ENCODE measurements at places on chromosomes 5 and 9.

GRCh38 chr5:55551358-55551757 lies 16.6 kb upstream of the PLPP1 start:
- DNase-seq = no peak

DNA sequence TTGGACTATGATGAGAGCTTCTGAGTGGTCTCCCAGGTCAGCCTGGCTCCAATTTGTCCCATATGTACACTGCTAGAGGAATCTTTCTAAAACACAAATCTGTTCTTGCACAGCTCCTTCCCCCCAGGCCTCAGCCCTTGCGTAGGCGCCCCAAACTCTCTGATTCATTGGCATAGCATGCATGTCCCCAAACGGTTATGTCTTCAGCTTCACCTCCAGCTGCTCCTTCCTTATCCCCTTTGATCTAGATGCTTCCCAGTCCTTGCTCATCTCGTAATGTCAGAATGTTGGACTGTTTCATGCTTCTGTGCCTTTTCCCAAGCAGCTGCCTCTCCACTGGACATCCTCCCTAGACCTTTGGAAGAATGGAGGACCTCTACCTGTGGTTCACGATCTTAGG lies 60.1 kb upstream of the BASP1 start:
- no peak for DNase-seq

- DNase-seq = peak; percentile 86
These were observed 21.3 kb upstream of the NDST1 start for GRCh38 chr5:150486402-150487198.

GRCh38 chr9:81653240-81653639 lies 36.1 kb downstream of the TLE1 start:
- no peak for DNase-seq

GRCh38 chr9:131781069-131781468 lies 41.2 kb upstream of the RAPGEF1 start:
- no peak for DNase-seq

GRCh38 chr9:84230355-84231145 lies 110.0 kb downstream of the SLC28A3 start:
- DNase-seq = peak; percentile 63

DNA sequence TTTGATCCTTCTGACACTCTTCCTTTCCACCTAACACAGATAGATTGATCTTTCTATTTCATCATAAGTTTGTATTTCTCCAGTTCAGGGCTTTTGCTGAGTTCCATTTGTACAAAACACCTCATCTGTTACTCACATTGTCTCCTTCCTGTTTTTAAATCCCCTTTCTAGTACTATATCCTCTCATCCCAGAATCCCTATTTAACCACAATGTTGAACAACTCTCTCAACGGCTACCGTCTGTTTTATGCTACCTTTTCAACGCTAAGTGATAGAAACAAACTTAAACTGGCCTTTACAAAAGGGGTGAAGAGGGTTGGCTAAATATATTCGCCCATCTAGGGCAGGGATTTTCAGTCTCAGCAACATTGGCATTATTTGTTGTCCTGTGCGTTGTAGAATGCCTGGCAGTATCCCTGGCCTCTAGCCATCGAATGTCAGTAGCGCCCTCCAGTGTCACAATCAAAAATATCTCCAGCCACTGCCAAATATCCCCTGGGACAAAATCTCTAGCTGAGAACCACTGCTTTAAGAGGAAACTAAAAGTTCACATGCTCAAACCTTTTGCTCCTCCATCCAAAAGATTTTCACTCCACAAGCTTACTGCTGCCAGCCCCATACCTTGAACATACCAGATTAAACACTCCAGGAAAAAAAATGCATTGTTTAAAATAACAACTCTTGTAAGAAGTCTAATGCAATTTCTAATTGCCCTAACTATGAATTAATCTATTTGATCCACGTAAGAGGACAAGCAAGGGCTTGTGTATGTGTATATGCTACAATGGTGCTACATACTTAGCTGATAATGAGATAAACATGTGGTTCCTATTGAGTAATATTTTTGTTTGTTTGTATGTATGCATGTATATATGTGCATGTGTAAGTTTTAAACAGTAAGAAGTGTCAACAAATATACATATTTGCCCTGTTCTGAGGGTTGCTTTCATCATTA lies 344.0 kb downstream of the PTPRD start:
- peak; percentile 35 for DNase-seq

GRCh38 chr5:17221843-17222636 lies 4.6 kb downstream of the BASP1 start:
- peak; percentile 65 for DNase-seq

DNA sequence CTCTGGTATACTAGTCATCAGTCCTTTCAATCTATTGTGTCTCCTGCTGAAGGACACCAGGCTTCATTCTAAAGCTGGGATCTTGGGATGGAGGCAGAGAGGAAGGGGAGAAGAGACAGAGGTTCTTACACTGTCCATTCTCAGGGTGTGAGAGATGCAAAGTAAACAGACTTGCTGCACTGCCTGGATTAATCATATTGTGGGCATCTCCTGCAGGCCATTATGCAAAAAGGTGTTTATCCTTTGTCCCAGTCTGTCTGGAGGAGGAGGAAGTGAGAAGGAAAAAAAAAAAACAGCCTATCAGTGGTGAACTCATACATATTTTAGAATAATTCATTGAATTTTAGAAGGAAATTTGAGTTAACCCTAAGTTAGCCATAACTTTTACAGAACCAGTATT lies 92.9 kb upstream of the TNPO1 start:
- DNase-seq = no peak

GRCh38 chr9:113785334-113785733 lies 90.8 kb upstream of the ZNF618 start:
- DNase-seq = no peak

DNA sequence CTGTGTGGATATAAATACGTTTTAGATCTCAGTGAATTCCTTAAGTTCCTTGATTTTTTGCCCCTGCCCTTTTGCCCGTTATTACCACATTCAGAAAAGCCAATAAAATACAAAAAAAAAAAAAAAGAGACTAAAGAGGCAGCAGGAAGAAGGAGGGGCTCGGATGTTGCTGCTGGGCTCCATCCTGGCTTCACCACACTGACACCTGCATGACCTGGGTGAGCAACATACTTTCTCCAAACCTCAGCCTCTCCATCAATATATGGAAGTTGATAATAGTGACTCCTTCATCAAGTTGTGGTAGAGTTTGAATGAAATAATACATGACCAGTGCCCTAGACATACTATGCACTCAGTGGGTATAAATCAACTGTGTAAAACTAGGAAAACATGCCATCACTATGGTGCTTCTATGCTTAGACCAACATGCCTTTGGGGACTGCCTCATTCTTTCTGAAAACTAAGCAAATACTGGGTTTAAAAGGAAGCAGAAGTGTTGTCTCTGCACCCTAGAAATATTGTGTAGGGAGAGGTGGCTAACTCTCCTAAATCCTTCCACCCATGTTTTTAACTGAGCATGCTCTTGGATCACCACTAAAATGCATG lies 243.0 kb downstream of the PIK3R1 start:
- no peak for DNase-seq

- DNase-seq = no peak
These were observed 154.0 kb downstream of the WDR70 start for GRCh38 chr5:37532976-37533740.

- no peak for DNase-seq
These were observed 501 bp upstream of the MAP1B start for GRCh38 chr5:72106817-72107130.

DNA sequence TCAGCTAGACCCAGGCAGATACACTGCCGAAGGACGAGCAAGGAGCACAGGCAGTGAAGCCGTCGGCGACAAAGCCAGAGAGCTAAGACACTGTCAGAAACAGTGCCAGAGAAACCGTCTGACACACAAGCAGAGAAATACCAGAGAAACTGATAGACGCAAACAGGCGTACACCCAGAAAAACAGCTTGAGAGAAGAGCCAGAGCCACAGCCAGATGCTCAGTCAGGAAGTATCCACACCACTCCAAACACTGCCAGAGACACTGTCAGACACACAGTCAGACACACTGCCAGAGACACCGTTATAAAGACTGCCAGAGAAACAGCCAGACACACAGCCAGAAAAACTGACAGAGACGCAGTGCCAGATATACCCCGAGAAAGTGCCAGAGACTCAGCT lies 19.1 kb downstream of the CNTFR start:
- DNase-seq = peak; percentile 53

- no peak for DNase-seq
These were observed 109.8 kb downstream of the ACTL7B start for GRCh38 chr9:108746001-108746400.

DNA sequence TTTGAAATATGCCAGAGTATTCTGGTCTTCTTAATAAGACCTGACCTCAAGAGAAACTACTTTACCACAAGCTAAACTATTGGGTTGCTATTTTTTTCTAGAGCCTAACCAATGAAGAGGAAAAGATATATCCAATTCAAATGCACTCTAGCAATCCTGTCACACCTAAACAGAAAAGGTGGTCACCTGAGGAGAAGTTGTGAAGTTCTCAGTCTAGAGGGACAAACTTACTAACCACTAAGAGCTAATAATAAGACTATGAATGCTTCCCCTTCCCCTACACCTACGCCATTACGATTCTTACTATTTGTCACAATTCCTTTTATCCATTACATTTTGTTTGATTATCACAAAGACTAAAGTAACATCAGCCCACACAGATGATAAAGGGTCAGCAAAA lies 29.7 kb downstream of the RLN2 start:
- DNase-seq = no peak

GRCh38 chr9:108178318-108178717 lies 677.5 kb downstream of the ACTL7B start:
- no peak for DNase-seq

GRCh38 chr9:20242510-20243189 lies 379.6 kb downstream of the MLLT3 start:
- no peak for DNase-seq

DNA sequence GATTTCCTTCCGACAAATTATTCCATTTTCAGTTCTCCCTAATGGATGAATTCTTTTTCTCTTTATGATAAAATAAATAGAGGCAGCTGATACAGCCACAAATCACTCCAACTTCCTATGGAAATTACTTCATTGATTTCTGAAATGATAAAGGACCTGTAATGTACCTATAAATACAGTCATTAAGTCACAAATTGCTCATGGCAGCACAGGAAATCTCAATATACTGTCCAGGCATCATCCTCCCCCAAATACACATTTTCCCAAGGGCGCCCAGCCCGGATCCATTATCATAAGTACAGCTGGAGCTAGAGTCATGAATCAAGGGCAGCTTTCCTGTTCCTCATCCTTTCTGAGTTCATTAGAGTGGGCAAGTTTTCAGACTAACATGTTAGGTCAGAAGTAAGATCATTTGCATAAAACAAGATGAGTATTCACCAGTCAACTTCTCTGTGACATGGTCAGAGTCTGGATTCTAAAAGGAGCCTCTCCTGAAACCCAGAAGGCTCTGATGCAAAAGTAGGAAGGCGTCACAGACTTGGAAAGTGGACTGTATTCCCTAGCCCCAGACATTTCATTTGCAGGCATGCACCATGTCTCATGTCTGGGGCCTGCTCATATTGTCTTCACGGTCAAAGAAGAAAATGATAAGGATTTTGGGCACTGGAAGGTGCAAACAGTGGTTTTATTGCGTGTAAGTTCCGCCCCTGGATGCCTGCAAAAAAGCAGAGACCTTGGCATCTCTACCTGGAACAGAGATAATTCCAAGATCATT lies 383.2 kb downstream of the PLK2 start:
- DNase-seq = no peak

DNA sequence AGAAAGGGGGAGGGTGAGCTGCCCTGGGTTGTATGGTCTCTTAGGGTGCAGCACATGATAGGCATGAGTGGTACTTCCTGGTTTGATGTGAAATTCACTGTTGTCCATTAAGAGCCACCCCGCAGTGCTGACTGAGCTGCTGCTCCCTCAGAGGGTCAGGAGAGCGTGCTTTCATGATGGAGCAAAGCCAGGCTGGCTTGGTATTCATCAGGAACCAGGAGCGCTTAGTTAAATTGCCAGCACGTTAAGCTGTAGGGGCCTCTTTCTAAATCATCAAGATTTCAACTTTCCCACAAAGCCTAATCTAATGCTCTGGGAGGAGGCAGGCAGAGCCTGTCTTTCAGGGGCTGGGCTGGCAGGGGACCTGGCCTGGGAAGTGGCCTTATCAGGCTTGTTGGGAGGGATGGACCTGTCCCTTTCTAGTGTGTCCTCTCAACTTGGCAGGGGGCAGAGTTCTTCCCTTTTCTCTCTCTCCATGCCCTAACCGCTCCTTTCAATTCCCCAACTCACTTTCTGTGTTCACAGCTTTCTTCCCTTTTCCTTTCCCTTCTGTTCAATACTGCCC lies 7.9 kb downstream of the CYSTM1 start:
- no peak for DNase-seq

- DNase-seq = no peak
These were observed 2.6 kb downstream of the ZNF79 start for GRCh38 chr9:127426756-127427155.

DNA sequence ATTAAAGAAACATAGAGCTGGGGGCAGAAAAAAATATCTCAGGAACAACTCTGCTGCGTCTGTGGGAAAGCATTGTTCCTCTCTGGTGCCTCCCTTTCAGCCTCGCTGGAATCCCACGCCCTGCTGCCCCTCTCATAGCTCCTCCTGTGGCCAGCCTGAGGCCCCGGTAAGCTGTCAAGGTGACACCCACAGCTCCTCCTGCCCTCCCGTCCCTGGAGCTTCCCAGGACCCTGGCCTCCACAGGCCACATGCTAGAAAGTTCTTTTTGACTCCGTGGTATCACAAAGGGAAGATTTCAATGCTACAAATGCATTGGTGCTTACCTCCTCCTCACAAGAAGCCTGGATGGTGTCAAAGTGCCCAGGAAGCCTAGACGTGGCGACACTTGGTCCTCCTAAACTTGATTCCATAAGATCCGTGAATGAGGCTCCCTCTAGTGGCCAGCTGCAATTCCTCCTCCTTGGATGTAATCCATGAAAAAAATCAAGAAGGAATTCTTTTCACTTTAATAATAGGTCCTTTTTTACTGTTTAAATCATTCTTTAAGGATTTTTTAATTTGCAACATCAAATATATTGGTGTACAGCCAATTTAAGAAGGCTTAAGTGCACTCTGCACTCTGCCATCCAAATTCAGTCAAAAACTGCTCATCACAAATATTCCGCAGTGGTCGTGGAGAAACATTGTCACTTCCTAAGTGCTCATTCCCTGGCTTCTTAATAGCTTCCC lies 104.9 kb downstream of the CFAP90 start:
- DNase-seq = peak; percentile 71

DNA sequence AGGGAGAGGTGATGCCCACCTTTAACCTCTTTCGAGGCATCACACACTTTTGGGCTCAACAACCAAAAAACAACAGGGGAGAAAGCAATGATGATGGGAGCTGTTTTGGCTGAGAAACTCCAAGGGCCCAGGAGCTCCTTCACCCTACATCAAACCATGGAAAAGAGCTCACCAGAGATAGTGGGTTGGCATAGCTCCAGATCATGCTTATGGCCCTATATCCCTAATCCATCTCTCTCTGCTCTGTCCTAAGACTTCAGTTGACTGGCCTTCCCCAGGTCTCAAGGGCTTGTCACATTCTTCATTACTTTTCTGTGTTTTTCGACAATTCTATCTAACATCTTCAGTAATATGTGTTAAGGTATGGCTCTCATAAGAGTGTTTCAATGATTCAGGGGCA lies 5.7 kb upstream of the CTSL start:
- no peak for DNase-seq

Measured in femur (tissue), 1 donor.